ENCODE measurements at places on chromosomes 11 and 22.

DNA sequence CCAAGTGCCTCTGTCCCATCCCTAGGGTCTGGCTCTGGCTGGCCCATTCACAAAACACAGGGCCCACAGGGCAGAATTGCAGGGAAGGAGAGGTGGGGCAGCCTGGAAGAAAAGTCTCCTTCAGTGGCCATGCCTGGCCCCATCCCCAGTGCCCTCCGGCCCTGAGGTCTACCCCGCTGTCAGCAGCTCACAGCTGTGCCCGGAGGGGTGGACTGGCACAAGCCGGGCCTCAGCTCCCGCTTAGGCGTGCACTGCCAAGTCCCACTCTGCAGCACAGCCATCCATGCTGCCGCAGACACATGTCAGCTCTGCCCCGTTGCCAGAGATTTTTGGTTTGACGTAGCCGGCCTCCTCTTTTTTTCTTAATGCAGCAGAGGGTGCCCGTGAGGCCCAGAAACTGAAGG, 3.9 kb upstream of the SCN2B start:
- no peak for DNase-seq

DNA sequence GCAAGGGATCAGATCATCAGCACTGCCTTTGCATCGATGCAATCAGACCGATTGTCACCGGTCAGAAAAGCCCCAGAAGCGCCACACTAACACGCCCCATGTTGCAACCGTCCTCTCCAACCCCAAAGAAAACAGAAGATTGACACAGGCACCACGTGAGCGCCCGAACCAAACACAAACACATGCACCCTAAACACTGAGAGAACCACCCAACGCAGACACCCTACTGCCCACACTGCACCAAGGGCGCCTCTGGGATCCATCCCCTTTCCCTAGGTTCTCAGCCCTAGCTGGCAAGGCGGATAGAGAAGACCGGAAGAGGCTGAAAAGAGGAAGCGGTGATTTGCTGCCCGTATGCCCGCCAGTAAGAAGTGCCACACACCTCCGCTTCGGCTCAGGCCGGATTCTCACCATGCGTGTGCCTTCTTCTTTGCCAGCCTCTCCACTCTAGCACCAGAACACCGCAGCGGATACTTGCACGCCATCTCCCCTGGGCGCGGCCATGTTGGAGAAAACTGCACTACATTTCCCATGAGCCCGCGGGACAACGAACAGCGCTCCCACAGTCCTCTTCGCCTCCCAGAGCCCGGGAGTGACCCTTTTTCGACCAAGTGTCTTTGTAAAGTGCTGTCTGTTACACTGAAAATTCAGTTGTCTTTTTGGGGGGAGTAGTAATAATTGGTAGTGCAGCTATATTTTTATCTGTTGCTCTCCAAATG, at the start of gene ALKBH8:
Gene ALKBH8 (minus strand): TSS at position 517 of the 719 bp plus-strand sequence. CDS start 4,842 bp downstream, outside the sequence.
- peak; percentile 80 for DNase-seq

- peak; percentile 69 for DNase-seq
Measured at GRCh38 chr11:65593518-65594414, 1.8 kb downstream of the KCNK7 start.

- no peak for DNase-seq
Measured at GRCh38 chr22:22949953-22950352, 62.3 kb downstream of the IGLL5 start.

- DNase-seq = peak; percentile 86
Measured at GRCh38 chr11:11157185-11157584, 195.9 kb downstream of the CSNK2A3 start.

DNA sequence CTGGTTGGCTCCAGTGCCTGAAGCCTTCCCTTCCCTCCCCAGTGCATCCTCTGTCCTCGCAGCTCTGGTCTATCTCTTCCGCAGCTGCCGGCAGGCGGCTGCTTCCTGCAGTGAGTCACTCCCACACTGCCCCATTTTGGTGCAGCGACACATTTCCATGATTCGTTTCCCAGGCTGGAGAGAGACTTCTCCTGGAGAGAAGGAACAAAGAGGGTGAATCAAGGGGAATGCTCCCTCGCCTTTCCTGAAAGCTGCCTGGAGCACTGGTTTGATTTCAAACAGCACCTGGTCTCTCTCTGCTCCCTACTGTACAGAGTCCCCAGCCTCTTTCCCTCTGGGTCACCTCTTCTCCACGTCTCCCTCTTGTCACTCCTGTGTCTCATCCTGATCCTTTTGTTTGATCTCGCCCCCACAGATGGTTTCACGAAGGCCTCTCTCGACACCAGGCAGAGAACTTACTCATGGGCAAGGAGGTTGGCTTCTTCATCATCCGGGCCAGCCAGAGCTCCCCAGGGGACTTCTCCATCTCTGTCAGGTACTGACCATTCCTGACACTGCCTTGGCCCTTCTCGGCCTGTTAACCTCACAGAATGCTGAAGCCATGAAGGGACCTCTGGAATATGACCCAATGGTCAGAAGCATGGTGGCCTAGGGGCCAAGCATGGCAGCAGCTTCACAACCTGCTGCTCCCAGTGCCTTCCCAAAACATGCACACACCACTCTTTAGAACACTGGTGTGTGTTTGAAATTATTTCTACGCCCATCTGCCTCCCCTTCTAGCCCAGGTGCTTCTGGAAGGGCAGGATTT, at the start of gene TMA7B:
Gene TMA7B (plus strand): TSS at position 758 of the 808 bp plus-strand sequence. CDS start 3,978 bp downstream, outside the sequence.
- peak; percentile 74 for DNase-seq

Data from CD4-positive, alpha-beta T cell treated with Interleukin-17A for 4 hours (primary cell).